M059J (cell line): ENCODE measurements at places on chromosomes 4 and X. TPM values are rescaled to one million over a fixed set of nuclear protein-coding genes. Genes with fewer than 3 reads are reported as not detected.

The PLRG1 gene
- 55.9 and 61.7 TPM in 2 replicates for total RNA-seq

The STPG2 gene
- total RNA-seq: not detected in 2 replicates

GRCh38 chrX:72666451-72666850 is 47.7 kb downstream of the PHKA1 start:
- no peak for DNase-seq

The HGFAC gene
- total RNA-seq: not detected in 2 replicates

DNA sequence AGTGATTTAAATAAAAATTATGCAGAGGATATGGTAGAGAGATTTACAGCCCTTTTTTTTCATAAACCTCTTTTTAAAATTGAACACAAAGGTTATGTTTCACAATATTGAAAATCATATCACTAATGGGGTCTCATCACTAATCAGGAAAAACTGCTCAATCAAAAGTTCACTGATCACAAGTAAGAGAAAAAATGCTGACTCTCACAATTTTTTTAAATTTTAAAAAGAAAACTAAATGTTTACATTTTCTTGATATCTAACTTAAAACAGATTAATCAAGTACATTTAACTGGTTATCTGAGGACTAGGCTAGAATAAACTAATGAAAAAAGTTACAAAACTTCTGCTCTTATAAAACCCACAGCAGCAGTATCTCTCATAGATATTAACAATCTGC is 8.5 kb downstream of the LAMTOR3 start:
- DNase-seq: no peak

The TMPRSS11A gene
- not detected in 2 replicates for total RNA-seq

DNA sequence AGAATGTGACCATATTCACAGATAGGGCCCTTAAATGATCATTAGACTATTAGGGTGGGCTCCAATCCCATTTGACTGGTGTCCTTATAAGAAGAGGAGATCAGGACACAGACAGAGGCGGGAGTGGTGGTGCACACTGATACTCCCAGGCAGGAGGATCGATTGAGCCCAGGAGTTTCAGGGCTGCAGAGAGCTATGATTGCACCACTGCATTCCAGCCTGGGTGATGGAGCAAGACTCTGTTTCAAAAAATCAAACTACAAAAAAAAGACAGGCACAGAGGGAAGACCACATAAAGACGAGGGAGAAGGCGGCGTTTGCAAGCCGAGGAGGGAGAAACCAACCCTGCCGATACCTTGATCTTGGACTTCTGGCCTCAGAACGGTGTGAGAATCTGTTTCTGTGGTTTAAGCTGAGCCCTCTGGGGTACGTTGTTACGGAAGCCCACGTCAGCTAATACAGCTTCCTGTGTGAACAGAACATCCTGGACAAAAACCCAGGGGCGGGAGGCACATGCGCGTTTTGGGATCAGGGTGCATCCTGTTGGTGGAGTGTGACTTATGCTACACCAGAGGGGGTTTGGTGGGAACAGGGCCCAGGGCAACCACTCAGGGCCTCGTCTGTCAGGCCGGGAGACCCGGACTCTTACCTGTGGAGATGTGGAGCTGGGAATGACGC is 211.8 kb upstream of the PSAPL1 start:
- DNase-seq: no peak

The IGBP1 gene
- total RNA-seq: 98.8 and 107 TPM in 2 replicates

The PABPC1L2B gene
- not detected in 2 replicates for total RNA-seq

The UBE2K gene
- 20.1 and 28.1 TPM in 2 replicates for total RNA-seq

The GPAT3 gene
- 15.4 and 29.8 TPM in 2 replicates for total RNA-seq
